ENCODE measurements at places on chromosomes 7 and 10. TPM values are rescaled to one million over a fixed set of nuclear protein-coding genes. Genes with fewer than 3 reads are reported as not detected.
A peak's percentile ranks its signal among the peaks of the same experiment; 100 is the strongest.

DNA sequence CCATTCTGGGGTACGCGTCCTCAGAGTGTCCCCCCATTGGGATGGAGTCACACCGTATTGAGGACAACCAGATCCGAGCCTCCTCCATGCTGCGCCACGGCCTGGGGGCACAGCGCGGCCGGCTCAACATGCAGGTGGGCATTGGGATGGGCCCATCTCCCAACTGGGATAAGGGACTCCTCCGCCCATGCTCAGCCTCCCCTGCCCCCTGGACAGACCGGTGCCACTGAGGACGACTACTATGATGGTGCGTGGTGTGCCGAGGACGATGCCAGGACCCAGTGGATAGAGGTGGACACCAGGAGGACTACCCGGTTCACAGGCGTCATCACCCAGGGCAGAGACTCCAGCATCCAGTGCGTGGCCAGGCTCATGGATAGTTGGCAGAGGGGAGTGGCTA, 5.8 kb downstream of the AEBP1 start:
- H3K4me1 ChIP-seq = no peaks in the 10 kb centered on the region
- H3K36me3 ChIP-seq = peaks cover 3% of the 10 kb centered on the region
- no peaks in the 10 kb centered on the region for H3K27me3 ChIP-seq
- no peak overlapping the region for H3K27ac ChIP-seq
- no peak for DNase-seq

DNA sequence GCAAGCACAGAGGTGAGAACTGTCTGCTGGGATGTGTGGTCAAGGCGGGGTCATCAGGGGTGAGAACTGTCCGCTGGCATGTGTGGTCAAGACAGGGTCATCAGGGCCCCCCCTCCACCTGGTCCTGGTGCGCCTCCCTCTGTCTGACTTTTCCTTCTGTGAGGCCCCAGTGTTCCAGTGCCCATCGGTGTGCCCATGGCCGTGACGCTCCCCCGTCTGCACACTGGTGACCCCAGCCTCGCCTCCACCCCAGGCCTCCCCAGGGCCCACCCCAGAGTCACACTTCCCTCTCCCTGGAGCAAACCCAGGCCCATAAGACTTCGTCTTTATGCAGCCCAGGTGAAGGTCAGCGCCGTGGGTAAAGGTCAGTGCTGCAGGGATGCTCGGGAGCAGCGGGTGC, 70.1 kb upstream of the TCERG1L start:
- DNase-seq = no peak
- H3K4me3 ChIP-seq = no peak overlapping the region
- H3K27ac ChIP-seq = no peak overlapping the region
- no peaks in the 10 kb centered on the region for H3K36me3 ChIP-seq

GRCh38 chr7:81499262-81500116, 270.4 kb downstream of the HGF start:
- DNase-seq = peak; percentile 84
- H3K36me3 ChIP-seq = no peaks in the 10 kb centered on the region
- H3K27me3 ChIP-seq = no peaks in the 10 kb centered on the region
- H3K4me3 ChIP-seq = peak overlapping the region; percentile 38

- peak; percentile 63 for DNase-seq
- no peaks in the 10 kb centered on the region for H3K36me3 ChIP-seq
- no peaks in the 10 kb centered on the region for H3K27me3 ChIP-seq
- H3K4me3 ChIP-seq = peak overlapping the region; percentile 66
- H3K4me1 ChIP-seq = peaks cover 17% of the 10 kb centered on the region
Measured at GRCh38 chr10:104274762-104275721, 6.1 kb downstream of the GSTO2 start.

GRCh38 chr10:2782265-2782664, 285.1 kb upstream of the PFKP start:
- H3K4me3 ChIP-seq = no peak overlapping the region
- H3K27ac ChIP-seq = no peak overlapping the region
- no peak for DNase-seq
- no peaks in the 10 kb centered on the region for H3K36me3 ChIP-seq
- peaks cover 15% of the 10 kb centered on the region for H3K27me3 ChIP-seq

- H3K27ac ChIP-seq = no peak overlapping the region
- peak; percentile 23 for DNase-seq
- H3K4me3 ChIP-seq = peak overlapping the region; percentile 90
- no peaks in the 10 kb centered on the region for H3K27me3 ChIP-seq
- no peaks in the 10 kb centered on the region for H3K36me3 ChIP-seq
Measured at GRCh38 chr7:85184599-85185423, 2.0 kb downstream of the SEMA3D start.

DNA sequence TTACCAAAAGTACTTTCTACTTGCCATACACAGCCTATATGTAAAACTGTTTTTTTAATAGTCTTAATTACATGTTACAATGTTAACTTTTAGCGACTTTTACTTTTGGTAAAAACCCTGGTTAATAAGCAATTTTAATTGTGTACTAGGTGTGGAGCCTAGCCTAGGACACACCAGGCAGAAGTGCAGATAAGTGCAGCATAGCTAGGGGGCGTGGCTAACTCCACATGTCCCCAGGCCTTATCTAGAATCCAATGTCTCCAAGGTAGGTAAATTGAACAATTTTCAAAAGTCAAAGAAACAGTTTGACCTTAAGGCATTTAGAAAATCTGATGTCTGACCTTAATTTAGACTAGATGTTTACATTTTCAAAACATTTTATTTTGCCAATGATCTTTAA, 858.7 kb downstream of the CCSER2 start:
- no peak overlapping the region for H3K27ac ChIP-seq
- no peak overlapping the region for H3K4me3 ChIP-seq
- no peaks in the 10 kb centered on the region for H3K27me3 ChIP-seq
- H3K4me1 ChIP-seq = no peaks in the 10 kb centered on the region

- H3K4me3 ChIP-seq = no peak overlapping the region
- peaks cover 17% of the 10 kb centered on the region for H3K4me1 ChIP-seq
- no peaks in the 10 kb centered on the region for H3K36me3 ChIP-seq
- DNase-seq = no peak
Measured at GRCh38 chr10:17385066-17385465, 69.3 kb downstream of the ST8SIA6 start.

DNA sequence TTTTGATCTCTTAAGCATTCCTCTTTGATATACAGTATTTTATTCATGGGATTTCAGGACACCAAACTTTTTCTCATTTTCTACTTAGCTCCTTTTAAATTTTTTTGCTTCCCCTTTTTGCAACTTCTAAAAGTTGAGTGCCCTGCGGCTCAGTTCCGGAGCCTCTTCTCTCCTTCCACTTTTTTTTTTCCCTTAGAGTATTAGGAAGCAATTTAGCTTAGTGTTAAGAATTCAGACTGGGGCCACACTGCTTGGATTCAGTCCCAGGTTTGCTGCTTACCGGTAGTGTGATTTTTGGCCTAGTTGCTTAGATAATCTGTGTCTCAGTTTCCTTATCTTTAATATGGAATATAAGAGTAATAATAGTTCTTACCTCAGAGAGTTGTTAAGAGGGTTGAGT, 3.4 kb downstream of the STAM start:
- no peak overlapping the region for H3K27ac ChIP-seq
- DNase-seq = no peak
- H3K4me3 ChIP-seq = no peak overlapping the region
- no peaks in the 10 kb centered on the region for H3K27me3 ChIP-seq
- no peaks in the 10 kb centered on the region for H3K36me3 ChIP-seq
- peaks cover 16% of the 10 kb centered on the region for H3K4me1 ChIP-seq

DNA sequence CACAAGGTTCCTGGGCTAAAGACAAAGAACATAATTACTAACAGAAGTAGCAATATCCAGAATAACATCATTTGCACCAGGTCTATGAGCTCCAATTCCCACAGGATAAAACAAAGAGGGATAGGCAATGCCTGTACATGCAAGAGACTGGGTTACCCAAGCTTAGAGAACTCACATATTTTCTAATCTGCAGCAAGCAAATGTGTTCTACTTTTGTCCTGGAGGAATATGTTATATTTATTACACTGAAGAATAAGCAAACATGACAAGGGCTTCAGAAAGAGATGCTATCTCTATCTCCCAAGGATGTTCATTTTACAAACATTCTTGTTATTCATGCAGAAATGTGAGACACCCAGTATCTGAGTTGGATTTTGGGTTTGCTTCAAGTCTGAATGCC, 118.6 kb downstream of the MDFIC start:
- no peaks in the 10 kb centered on the region for H3K27me3 ChIP-seq
- DNase-seq = no peak
- H3K4me1 ChIP-seq = 0 out of 2 replicates have a peak, but pooled peaks cover 3% of the 10 kb centered on the region
- H3K4me3 ChIP-seq = no peak overlapping the region
- no peak overlapping the region for H3K27ac ChIP-seq

DNA sequence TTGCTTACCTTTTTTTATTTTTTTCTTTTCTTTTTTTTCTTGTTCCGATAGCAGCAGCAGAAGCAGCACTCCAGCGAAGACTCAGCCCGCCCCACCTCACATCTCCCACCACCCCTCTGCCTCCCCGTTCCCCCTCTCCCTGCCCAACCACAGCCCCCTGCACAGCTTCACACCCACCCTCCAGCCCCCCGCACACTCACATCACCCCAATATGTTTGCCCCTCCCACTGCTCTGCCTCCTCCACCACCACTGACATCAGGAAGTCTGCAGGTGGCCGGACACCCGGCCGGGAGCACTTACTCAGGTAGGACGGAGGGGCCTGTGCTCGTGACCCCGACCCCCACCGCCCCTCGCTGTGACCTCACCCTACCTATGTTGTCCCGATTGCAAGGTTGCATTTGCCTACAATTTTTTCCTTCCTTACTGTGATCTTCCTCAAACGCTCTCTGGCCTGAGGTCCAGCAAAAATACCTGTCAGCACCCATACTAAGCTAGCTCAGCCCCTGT, 367.2 kb upstream of the GALNT17 start:
- no peaks in the 10 kb centered on the region for H3K4me1 ChIP-seq
- no peaks in the 10 kb centered on the region for H3K27me3 ChIP-seq
- DNase-seq = no peak
- no peak overlapping the region for H3K27ac ChIP-seq
- H3K4me3 ChIP-seq = no peak overlapping the region

GRCh38 chr10:106982268-106982667, 182.2 kb downstream of the SORCS1 start:
- H3K4me1 ChIP-seq = no peaks in the 10 kb centered on the region
- no peak overlapping the region for H3K27ac ChIP-seq
- H3K36me3 ChIP-seq = no peaks in the 10 kb centered on the region
- peaks cover 33% of the 10 kb centered on the region for H3K27me3 ChIP-seq

- no peaks in the 10 kb centered on the region for H3K36me3 ChIP-seq
- H3K4me3 ChIP-seq = no peak overlapping the region
- peaks cover 6% of the 10 kb centered on the region for H3K4me1 ChIP-seq
- no peaks in the 10 kb centered on the region for H3K27me3 ChIP-seq
- no peak overlapping the region for H3K27ac ChIP-seq
Measured at GRCh38 chr10:90912174-90912573, 8.7 kb downstream of the ANKRD1 start.

DNA sequence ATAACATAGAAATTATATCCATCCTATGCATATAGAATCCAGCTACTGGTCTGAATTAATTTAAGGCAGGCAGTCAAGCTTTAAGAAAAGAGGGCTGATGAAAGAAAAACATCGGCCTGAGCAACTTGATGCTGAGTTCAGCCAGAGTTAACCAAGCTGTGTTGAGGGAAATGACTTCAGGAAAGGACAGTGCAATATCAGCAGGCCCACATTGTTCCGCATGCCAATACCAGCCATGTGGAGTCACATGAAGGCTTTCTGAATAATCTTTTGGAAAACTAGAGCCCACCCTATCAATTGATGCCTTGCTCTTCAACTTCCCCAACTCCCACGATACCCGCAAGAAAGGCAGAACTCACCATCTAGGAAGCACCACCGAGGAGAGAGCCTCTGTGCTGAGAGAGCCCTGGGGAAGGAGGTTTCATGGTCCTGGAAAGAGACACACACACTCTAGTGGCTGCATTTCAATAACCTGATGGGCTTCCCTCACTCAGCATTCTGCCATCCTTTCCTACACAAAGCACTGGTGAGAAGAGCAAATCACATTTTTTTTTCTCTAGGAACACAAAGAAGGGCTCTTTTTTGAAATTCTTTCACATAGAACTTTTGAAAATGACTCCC, 125.8 kb upstream of the PTN start:
- no peaks in the 10 kb centered on the region for H3K36me3 ChIP-seq
- no peak for DNase-seq
- H3K4me1 ChIP-seq = no peaks in the 10 kb centered on the region

GRCh38 chr7:99098286-99098823, 45.6 kb downstream of the SMURF1 start:
- no peak overlapping the region for H3K27ac ChIP-seq
- no peak overlapping the region for H3K4me3 ChIP-seq
- H3K4me1 ChIP-seq = peaks cover 35% of the 10 kb centered on the region
- no peak for DNase-seq

GRCh38 chr10:89649051-89649450, 4.0 kb upstream of the PANK1 start:
- H3K27ac ChIP-seq = no peak overlapping the region
- no peaks in the 10 kb centered on the region for H3K27me3 ChIP-seq
- no peak overlapping the region for H3K4me3 ChIP-seq
- H3K4me1 ChIP-seq = peaks cover 10% of the 10 kb centered on the region
- DNase-seq = no peak

- H3K27ac ChIP-seq = no peak overlapping the region
- no peaks in the 10 kb centered on the region for H3K36me3 ChIP-seq
- H3K4me3 ChIP-seq = no peak overlapping the region
- H3K27me3 ChIP-seq = no peaks in the 10 kb centered on the region
- no peaks in the 10 kb centered on the region for H3K4me1 ChIP-seq
Measured at GRCh38 chr10:101507828-101508227, 80.2 kb downstream of the POLL start.

- H3K4me3 ChIP-seq = no peak overlapping the region
- no peak for DNase-seq
- no peaks in the 10 kb centered on the region for H3K36me3 ChIP-seq
- H3K4me1 ChIP-seq = peaks cover 9% of the 10 kb centered on the region
- no peak overlapping the region for H3K27ac ChIP-seq
- peaks cover 18% of the 10 kb centered on the region for H3K27me3 ChIP-seq
Measured at GRCh38 chr7:155587486-155587885, 41.1 kb upstream of the CNPY1 start.

- H3K4me3 ChIP-seq = no peak overlapping the region
- no peaks in the 10 kb centered on the region for H3K36me3 ChIP-seq
- peaks cover 31% of the 10 kb centered on the region for H3K4me1 ChIP-seq
- H3K27ac ChIP-seq = no peak overlapping the region
- DNase-seq = peak; percentile 11
- H3K27me3 ChIP-seq = no peaks in the 10 kb centered on the region
Measured at GRCh38 chr7:2779051-2779450, 65.1 kb downstream of the GNA12 start.

The RFC2 gene
- total RNA-seq = 57.4 TPM

The ADAM12 gene
- 9.4 TPM for total RNA-seq

The TMEM213 gene
- total RNA-seq = not detected

The SYCE1 gene
- total RNA-seq = not detected

The KIAA1549 gene
- 8.2 TPM for total RNA-seq

The ASZ1 gene
- not detected for total RNA-seq

The RPP38 gene
- total RNA-seq = 8.5 TPM

The POU6F2 gene
- total RNA-seq = not detected

The GPR85 gene
- not detected for total RNA-seq

The CPXM2 gene
- total RNA-seq = not detected

The ZP3 gene
- 11.9 TPM for total RNA-seq

The ARHGAP21 gene
- total RNA-seq = 52.6 TPM

The RASA4 gene
- total RNA-seq = 15.8 TPM

The OGDHL gene
- 2.6 TPM for total RNA-seq

The ZPBP gene
- total RNA-seq = not detected

Measured in PC-3 (cell line).